ENCODE measurements at places on chromosomes 4 and X.

- no peak for DNase-seq
Measured at GRCh38 chrX:2462074-2462473, 38.7 kb downstream of the DHRSX start.

GRCh38 chrX:34578237-34578636 lies 78.8 kb downstream of the TMEM47 start:
- peak; percentile 1 for DNase-seq

- no peak for DNase-seq
Measured at GRCh38 chr4:169014586-169014985, 4.5 kb upstream of the CBR4 start.

- peak; percentile 56 for DNase-seq
Measured at GRCh38 chr4:138235419-138235952, 6.7 kb downstream of the SLC7A11 start.

- no peak for DNase-seq
Measured at GRCh38 chr4:78625073-78625472, 73.5 kb downstream of the ANXA3 start.

- peak; percentile 90 for DNase-seq
Measured at GRCh38 chrX:16870095-16870861, at the start of gene RBBP7. Gene RBBP7, minus strand, starts transcription at chrX:16870362. Its CDS starts 309 bp downstream, at chrX:16870053.

- peak; percentile 64 for DNase-seq
Measured at GRCh38 chr4:150321113-150321512, 242.9 kb downstream of the DCLK2 start.

GRCh38 chrX:103716962-103717361 lies 6.3 kb downstream of the TMEM31 start:
- no peak for DNase-seq

GRCh38 chr4:117796677-117797076 lies 237.6 kb upstream of the NDST3 start:
- DNase-seq, result no peak

GRCh38 chr4:11966782-11967181 lies 538.1 kb upstream of the HS3ST1 start:
- DNase-seq, result no peak

DNA sequence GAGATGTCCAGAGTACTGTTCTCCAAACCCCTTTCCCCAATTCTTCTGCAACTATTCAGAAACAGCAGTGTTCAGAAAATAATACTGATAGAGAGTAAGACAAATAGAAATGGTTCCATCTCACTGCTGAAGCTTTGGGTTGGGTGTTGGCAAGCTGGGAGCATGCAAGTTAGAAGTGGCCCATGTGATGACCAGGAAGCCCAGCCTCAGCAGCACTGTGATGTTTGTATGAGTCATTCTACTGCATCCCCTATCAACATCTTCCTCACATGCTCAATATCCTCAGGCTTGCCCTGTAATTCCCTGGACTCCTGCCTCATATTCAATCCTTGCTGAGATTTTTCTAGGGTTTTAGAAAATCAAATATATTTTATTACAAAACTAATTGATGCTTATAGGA lies 96.5 kb downstream of the CHRDL1 start:
- DNase-seq, result no peak

- no peak for DNase-seq
Measured at GRCh38 chr4:13903061-13903460, 275.5 kb upstream of the BOD1L1 start.

- DNase-seq, result no peak
Measured at GRCh38 chr4:98181809-98182208, 38.5 kb upstream of the STPG2 start.

DNA sequence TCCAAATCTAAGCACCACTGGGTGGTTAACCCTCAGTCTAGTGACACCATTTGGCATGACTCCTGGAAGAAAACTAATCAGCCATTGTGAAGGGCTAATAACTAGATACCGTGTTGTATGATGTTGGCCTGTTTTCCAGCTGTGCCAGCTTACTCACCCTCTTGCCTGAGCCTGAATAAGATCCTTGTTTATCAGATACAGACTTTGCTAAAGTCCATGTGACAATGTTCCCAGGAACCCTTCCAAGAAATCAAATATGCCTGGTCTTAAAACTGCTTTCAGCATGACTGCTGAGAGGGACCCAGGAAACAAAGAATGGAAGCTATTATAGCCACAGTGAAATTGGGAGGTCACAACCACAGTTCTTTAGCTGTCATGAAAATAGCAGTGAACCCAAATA lies 640.8 kb upstream of the INTU start:
- DNase-seq, result no peak

DNA sequence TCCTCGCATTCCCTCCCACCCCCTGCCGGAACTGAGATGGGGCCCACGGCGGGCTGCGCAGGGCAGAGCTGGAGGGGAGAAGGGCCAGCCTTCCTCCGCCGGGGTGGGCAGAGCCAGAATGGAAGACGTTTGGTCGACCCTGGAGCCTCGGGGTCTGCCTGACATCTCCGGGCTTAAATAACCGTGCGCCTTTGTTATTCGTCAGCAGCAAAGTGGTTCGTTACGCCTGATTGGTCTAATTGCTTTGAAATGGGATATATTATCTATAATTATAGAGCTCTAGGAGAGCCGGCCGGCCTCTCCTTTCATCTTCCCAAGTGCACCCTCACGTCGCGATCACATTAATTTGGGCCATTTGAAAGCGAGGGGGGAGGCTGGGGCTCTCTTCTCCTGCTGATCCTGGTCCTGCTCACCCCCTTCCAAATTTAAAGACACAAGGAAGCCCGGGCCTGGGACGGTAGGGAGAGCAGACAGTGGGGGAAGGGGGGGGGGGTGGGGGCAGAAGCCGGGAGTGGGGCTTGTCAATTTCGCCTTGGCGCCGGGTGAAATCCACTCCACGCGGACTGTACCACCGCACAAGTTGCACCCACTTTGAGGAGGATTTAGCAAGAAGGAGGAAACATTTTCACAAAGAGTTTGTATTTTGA lies 4.7 kb upstream of the MSX1 start:
- no peak for DNase-seq

DNA sequence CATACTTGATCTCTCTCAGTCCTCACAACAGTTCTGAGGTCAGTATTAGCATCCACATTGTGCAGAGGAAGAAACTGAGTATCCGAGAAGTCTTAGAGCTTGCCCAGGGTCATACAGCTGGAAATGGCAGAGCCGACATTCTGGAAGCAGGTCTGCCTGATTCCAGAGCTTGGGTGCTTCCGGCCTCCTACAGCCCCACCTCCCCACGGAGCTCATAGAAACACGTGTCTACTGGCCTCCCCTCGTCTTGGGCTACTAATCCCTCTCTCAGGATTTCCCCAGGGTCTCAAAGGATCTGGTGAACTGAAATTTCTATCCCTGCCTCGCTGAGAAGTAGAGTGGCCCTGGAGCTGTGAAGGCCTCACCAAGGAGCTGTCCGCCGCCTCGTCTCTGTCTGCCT lies 12.0 kb upstream of the KDM5C start:
- no peak for DNase-seq

GRCh38 chrX:123771449-123772064 lies 38.7 kb upstream of the THOC2 start:
- DNase-seq, result no peak

GRCh38 chrX:137565921-137566745 lies at the start of gene ZIC3:
Gene ZIC3, plus strand, starts transcription at chrX:137566127. Its CDS starts 565 bp downstream, at chrX:137566692.
- no peak for DNase-seq

- DNase-seq, result no peak
Measured at GRCh38 chrX:32395878-32396277, 815.5 kb downstream of the DMD start.

DNA sequence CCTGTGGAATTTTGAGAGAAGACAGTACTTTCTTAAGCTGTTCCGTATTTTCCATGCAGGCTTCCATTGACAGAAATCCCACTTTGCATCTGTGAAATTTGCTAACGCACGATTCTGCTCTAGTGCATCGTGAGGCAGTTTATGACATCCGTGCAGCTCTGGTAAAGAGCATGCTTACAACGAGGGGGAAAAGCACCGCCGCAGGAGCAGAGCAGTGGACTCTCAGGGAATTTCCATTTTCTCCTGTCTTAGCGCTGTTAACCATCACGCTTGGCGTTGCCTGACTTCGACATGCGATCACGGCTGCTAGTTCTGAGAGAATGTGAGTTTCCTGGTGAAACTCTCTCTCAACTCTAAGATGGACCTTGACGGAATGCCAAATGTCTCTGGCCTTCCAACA lies 43.9 kb downstream of the DCTD start:
- DNase-seq, result no peak

DNA sequence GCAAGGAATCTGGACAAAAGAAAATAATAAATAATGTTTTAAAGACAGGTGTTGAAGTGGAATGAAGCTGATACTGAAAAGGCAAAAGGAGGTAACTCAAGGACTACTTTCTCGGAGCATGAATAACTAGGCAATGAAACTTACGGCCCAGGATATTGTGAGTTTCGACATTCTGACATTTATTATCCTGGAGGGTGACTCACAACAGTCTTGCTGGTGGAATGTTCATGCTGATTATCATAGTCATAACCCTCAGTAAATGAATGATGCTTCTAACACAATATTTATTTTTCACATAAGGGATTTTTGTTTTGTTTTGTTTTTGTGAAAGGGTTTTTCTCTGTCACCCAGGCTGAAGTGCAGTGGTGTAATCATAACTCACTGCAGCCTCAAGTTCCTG lies 147.0 kb upstream of the HPGD start:
- no peak for DNase-seq

DNA sequence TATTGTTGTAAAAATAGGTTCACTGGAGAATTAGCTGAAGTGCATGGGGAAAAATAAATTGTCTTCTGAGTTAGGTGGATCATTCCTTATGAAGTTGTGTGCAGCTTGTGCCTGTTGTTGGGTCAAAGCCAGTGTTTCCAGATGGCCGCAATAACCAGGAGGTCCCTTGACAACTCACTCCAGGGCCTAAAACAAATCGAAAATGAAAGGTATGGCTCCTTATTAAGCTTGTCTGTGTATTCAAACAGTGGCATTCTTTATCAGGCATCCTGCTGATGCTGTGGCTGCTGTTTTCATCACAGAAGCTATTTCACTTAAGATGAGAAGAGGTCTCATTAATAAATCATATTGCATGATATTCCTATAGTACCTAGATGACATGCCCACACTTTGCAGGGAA lies 80.2 kb downstream of the GRIA2 start:
- no peak for DNase-seq

DNA sequence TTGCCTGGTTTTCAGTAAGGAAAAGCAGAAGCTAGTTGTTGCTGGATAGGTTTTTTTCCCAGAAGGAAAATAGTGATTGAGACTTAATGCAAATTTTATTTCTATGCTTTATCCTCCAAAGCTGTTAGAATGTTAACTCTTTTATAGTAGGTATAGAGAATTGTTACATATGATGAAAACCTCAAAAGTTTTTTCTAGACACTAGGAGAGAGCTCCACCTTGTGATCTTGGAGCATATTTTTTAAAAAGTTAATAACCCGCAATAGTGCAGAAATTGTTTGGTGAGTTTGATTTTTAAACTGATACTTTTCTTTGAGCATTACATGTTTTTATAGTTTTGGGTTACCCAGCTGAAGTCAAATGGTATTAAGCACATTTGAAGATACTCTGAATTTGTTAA lies 56.5 kb downstream of the STAG2 start:
- DNase-seq, result peak; percentile 21

- DNase-seq, result no peak
Measured at GRCh38 chr4:70801265-70801809, 38.4 kb downstream of the GRSF1 start.

- no peak for DNase-seq
Measured at GRCh38 chr4:141132072-141132708, 1.1 kb downstream of the RNF150 start.

DNA sequence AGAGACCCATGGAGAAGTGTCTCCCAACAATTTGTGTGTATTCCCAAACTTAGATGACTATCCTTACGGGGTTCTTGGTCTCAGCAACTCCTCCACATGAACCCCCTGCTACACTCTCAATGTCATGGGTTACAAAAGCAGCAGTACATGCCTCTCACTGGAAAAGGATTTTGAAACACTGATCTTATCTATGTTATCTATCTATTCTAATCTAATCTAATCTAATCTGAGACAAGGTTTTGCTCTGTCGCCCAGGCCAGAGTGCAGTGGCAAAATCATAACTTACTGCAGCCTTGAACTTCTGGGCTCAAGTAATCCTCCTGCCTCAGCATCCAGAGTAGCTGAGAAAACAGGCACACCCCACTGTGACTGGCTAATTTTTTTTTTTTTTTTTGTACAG lies 19.3 kb downstream of the TSPAN5 start:
- DNase-seq, result no peak

DNA sequence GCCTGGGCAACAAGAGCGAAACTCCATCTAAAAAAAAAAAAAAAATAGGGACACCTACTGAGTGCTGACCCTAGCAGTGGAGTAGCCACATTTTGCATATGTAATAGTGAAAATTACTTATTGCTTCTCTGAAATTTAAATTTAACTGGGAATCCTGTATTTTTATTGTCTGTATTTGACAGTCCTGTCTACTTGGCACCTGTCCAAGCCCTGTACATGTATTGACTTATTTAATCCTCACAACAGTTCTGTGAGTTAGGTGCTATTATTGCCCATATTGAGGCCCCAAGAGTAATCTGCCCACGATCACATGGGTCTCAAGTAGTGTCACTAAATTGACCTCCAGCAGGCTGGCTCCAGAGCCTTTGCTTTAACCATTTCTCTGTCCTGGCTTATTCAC lies 81.6 kb downstream of the WDR19 start:
- peak; percentile 20 for DNase-seq

DNA sequence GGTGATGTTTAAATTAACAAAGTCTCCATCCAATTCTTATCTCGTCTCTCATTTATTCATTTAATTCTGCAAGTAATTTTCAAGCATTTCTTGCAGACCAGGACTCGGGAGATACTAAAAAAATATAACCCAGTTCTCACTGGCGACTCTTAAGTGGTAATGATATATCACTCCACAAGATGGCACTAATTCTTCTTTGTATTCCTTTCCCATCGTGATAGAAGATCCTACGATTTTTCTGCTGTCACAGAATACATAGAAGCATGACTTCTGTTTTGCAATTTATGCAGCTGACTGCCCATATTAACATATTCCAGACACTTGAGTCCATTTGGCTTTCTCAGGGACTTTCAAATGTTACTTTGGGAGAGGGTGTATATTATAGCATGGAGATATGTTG lies 64.0 kb upstream of the FGF13 start:
- DNase-seq, result peak; percentile 10

- no peak for DNase-seq
Measured at GRCh38 chr4:6093671-6094070, 75.4 kb upstream of the C4orf50 start.

DNA sequence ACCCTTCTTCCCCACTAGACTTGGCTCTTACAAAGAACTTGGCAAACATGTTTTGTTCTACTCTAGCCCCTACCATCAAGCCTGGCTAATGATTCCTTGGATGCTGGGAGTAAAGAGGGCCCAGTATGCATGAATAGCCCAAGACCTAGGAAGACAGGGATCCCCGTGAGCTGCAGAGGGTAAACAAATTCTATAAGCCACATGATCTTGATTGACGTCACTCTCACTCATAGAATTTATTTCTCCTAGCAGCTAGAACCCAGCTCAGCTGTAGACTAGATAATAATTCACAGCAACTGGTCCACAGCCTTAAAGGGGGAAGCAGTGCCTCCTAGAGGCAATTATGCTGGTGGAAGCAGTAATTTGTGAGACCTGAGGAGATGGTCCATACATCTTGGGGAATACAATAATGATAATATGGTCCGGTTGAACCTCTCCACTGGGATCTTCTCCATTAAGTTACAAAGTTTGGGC lies 16.1 kb upstream of the USO1 start:
- peak; percentile 56 for DNase-seq

- DNase-seq, result no peak
Measured at GRCh38 chr4:39357002-39357401, 9.2 kb downstream of the RFC1 start.
